ENCODE measurements at places on chromosomes 6 and 20.

- DNase-seq = no peak
Observed at GRCh38 chr6:63790334-63790733, 154.7 kb downstream of the PHF3 start.

GRCh38 chr6:127079681-127080080 is 38.8 kb upstream of the RSPO3 start:
- DNase-seq = no peak

GRCh38 chr6:132961610-132962009 is 147.2 kb downstream of the RPS12 start:
- peak; percentile 13 for DNase-seq

- DNase-seq = no peak
Observed at GRCh38 chr6:82040405-82041221, 206.9 kb downstream of the IBTK start.

DNA sequence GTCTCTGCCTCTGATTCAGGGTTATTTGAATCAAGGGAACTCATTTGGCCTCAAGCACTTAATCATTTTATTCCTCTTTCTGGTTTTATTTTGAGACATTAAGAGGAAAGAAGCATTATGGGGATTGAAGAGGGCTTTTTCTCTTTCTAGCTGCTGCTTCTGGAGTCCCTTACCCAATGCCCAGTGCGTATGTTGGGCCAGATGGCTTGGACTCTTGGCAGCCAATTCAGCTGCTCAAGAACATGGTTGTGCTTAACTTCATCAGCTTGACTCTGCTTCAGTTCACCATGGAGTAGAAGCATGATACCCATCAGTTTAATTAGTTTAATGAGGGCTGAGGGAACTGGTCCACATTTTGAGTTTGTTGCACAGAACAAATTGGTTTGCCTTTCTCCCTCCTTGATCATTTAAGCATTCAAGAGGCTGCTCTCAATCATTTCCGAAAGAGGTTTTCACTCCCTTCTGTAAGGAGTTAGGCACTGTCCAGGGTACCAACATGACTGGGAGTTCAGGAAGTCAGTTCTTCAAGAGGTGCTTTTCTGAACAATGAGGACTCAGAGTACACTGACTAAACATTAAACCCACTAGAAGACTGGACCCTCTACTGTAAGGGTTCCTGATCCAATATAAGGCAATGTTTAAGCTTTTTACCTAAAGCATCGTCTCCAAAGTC is 14.6 kb downstream of the PDYN start:
- no peak for DNase-seq

GRCh38 chr6:143746202-143747119 is 68.7 kb downstream of the PHACTR2 start:
- no peak for DNase-seq

All from K562 (cell line).